ENCODE measurements at places on chromosomes 3 and 15.
A peak's percentile ranks its signal among the peaks of the same experiment; 100 is the strongest.

- DNase-seq, result no peak
Measured at GRCh38 chr15:52778457-52778856, 11.7 kb downstream of the ONECUT1 start.

- DNase-seq, result no peak
Measured at GRCh38 chr15:74957476-74958035, 984 bp upstream of the RPP25 start.

DNA sequence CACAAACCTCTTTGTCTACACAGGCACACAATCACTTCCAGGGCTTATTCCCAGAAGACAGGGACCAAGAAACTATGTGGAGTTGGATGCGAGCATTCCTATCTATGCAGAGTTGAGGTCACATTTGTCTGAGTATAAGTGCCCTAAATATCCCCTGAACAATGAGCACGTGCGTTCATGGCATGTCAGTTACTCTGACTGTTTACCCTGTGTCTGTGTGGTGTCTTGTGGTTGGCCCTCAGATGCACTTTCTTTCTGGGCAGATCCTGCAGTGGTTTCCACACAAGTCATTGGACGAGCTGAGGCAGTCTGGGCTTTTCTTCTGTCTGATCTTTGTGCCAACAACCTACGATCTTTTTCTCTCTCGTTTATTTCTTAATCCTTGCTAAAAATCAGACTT lies 134.5 kb downstream of the FBN1 start:
- no peak for DNase-seq

GRCh38 chr3:75329476-75330097 lies 334.5 kb upstream of the FRG2C start:
- no peak for DNase-seq

GRCh38 chr15:42456531-42456930 lies 34.4 kb downstream of the ZNF106 start:
- no peak for DNase-seq

DNA sequence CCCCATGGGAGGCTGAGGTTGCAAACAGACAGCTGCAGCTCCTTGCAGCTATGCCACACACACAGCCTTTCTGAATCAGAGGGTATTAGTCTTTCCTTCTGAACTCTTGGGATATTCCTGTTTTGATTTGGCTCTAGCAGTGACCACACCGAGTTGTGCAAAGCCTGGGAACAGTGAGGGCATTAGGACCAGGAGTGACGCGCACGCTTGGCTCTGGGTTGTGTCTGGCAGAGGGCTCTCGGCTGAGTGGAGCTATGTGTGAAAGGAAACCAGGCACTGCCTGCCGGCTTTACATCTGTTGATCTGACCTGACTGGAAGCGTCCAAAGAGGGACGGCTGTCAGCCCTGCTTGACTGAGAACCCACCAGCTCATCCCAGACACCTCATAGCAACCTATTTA lies at the start of gene GALNT15:
TSS of gene GALNT15 (plus strand) at position 292 of the 400 bp plus-strand sequence. CDS start 472 bp downstream, outside the sequence.
- DNase-seq, result no peak

- no peak for DNase-seq
Measured at GRCh38 chr3:194990454-194991337, 280.3 kb downstream of the XXYLT1 start.

DNA sequence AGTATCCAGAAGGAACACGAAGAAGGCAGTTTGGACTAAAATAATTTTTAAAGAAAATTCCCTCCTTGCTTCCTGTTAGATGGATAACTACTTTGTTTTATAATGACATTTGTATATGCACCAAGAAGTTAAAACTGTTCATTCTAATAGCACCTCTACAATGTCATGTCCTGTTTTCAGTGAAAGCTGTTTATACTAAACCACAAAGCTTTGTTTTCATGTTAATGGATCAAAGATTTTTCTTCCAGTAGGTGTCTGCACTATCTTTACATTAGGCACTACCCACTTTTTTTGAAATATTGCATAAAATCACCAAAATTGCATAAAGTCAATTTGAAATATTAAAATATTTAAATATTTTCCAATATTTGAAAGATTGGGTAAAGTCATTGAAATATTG lies 10.1 kb downstream of the RARRES1 start:
- DNase-seq, result no peak

GRCh38 chr3:114892880-114893279 lies 254.2 kb downstream of the ZBTB20 start:
- peak; percentile 83 for DNase-seq

- peak; percentile 91 for DNase-seq
Measured at GRCh38 chr3:160885791-160886286, 129.8 kb downstream of the PPM1L start.
